T-cell (primary cell): ENCODE measurements at places on chromosomes 1 and 21.

DNA sequence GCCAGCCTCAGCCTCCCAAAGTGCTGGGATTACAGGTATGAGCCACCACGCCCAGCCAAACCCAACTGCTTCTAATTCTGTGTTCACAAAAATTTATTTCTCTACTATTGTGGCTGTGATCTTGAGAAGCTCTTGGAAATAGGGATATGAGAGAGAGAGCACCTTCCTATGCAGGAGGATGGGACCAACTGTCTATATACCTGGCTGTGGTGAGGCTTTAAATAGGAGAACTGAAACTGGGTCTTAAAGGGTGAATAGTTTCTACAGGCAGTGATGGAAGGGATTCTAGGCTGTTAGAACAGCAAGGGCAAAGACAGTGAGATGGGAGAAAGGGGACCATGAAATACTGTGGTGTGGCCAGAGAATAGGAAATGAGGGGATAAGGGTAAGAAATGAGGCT lies 8.3 kb upstream of the PTCH2 start:
- DNase-seq = no peak

GRCh38 chr1:45541193-45541592 lies 9.4 kb upstream of the AKR1A1 start:
- no peak for DNase-seq

DNA sequence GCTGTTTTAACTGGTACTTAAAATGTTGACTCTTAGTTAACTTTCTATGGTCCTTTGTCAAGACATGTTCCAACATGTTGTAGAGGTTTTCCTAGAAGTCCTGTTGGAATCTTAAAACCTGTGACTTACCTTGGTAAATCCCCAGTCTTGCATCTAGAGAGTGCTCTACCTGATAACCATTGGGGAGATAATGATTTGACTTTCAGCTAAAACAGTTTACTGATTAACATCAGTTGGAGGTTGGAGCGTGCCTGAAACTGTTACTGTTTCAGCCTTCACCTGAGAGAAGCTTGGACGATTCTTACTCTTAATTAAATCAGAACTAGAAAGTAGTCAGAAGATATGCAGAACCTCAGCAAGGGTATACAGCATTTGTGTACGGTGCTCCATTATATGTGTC lies 8.8 kb downstream of the MDM4 start:
- DNase-seq = no peak

GRCh38 chr1:230572121-230573105 lies 69.9 kb upstream of the COG2 start:
- no peak for DNase-seq

- peak; percentile 2 for DNase-seq
Measured at GRCh38 chr1:202861420-202862132, 27.4 kb downstream of the RABIF start.

GRCh38 chr1:13901597-13901996 lies 201.6 kb downstream of the PRDM2 start:
- no peak for DNase-seq

DNA sequence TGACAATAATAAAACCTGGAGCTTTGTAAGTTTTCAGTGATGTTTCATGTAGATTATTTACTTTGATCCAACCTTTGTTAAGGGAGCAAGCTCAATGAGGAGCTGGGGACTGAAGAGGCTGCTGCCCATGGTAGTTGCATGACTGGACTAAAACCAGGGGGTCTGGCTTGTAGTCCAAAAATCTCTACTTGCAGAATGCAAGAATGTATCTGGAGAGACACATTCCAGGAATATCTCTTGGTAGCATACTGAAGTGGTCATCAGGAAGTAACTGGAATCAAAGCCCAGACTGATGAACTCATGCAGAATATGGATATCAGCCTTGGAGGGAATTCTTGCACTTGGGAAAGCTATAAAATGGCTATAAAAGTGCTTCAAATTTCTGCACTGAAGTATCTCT lies 5.8 kb upstream of the KIAA0040 start:
- DNase-seq = no peak

DNA sequence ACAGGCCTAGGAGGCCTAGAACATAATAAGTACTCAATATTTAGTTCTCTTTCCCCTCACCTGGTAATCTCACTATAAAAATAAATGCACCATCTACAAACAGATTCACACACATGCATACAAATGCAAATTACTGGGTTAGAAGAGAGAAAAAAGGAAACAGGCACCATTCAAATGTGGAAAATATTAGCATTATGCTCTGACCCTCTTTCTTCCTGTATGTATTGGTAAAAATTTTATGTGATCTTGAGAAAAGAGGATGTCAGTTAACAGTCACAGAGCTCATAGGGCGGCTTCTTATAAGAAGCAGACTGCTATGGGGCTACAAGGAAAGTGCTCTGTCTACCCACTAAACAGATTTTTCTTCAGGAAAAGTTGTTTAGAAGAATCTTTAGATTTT lies 565.4 kb downstream of the LMO4 start:
- DNase-seq = no peak

DNA sequence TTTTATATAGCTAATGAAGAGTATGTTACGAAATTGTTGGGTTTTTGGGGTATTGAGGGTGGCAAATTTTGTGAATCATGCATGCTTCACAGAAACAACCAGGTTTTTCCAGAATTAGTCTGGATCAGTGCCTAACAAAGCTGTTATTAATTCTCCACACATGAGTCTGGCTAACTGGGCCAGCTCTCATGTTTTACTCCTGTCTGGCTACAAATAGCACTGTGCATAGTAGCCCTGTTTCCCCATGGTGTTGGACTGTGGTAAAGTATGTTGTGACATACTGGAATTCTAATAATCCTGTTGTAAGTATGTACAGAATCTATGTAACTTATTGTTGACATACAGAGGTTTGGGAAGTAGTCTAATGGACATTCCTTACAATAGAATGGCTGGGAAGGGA lies 35.8 kb downstream of the S100B start:
- no peak for DNase-seq

GRCh38 chr1:29703596-29704370 lies 467.5 kb downstream of the PTPRU start:
- DNase-seq = no peak

- no peak for DNase-seq
Measured at GRCh38 chr21:36166705-36167104, 10.1 kb downstream of the DOP1B start.

- DNase-seq = no peak
Measured at GRCh38 chr1:89686520-89686919, 53.6 kb downstream of the LRRC8C start.

DNA sequence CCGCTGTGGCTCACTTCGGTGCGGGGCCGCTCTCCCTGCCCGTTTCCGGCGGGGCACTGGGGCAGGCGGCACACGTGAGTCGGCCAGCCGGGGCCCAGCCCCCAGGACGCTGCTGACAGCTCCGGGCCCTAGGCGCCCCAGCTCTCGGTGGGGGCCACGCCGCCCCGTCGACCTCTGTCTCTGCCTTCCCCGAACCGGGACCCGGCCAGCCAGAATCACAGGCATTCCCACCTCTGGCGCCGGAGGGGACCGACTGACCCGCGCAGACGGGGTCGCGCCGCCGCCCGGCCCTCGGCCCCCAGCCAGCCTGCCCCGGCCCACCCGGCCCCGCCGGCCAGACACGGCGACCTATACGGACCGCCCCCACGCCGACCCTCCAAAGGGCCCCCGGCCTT lies 755 bp downstream of the SCMH1 start:
- peak; percentile 0 for DNase-seq

GRCh38 chr1:154779551-154780189 lies 90.4 kb downstream of the KCNN3 start:
- DNase-seq = no peak

- no peak for DNase-seq
Measured at GRCh38 chr21:28654406-28654805, 338.3 kb downstream of the LTN1 start.

DNA sequence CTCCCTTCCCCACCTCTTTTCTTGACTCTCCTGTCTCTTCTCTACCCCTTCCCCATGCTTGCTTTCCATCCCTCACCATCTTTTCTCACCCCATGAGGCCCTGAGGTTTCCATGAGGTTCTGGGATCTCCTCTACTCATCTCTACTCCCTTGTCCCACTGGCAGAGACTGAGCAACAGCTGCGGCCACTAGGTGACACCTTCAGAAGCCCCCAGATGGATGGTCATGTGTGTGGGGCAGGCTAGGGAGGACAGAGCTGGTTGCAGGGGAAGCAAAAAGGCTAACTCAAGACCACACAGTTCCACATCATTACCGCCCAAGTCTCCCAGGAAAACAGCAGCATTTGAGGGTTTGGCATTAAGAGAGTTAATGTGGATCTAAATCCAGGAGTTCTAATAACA lies 45.0 kb downstream of the LRRN2 start:
- DNase-seq = no peak

GRCh38 chr1:7526867-7527732 lies 244.0 kb upstream of the VAMP3 start:
- no peak for DNase-seq

- DNase-seq = no peak
Measured at GRCh38 chr1:218521414-218522169, 176.5 kb downstream of the TGFB2 start.

- DNase-seq = no peak
Measured at GRCh38 chr1:27595597-27595996, 8.3 kb downstream of the AHDC1 start.

GRCh38 chr1:187409341-187409740 lies 580.6 kb downstream of the PLA2G4A start:
- DNase-seq = no peak

- DNase-seq = no peak
Measured at GRCh38 chr1:82517586-82517985, 716.9 kb downstream of the ADGRL2 start.

DNA sequence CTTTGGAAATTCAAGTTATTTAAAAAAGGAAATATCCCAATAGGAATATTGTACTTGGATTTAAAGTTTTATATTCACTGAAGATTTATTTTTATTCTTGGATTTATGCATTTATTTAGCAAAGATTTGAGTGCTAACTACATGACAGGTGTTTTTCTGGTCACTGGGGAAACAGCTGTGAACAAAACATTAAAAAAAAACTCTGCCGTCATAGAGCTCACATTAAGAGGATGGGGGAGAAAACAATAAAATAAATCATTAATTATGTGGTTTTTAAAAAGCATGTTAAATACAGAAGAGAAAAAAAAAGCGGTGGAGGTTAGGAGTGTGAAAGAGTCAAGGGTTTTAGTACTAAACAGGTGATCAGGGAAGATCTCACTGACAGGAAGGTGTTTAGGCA lies 149.9 kb downstream of the GALNT2 start:
- DNase-seq = no peak

GRCh38 chr21:25708467-25709065 lies 26.1 kb downstream of the ATP5PF start:
- peak; percentile 32 for DNase-seq

GRCh38 chr1:53634571-53634979 lies 104.4 kb downstream of the GLIS1 start:
- DNase-seq = no peak

GRCh38 chr1:207952617-207953542 lies 42.0 kb upstream of the CD34 start:
- DNase-seq = no peak

DNA sequence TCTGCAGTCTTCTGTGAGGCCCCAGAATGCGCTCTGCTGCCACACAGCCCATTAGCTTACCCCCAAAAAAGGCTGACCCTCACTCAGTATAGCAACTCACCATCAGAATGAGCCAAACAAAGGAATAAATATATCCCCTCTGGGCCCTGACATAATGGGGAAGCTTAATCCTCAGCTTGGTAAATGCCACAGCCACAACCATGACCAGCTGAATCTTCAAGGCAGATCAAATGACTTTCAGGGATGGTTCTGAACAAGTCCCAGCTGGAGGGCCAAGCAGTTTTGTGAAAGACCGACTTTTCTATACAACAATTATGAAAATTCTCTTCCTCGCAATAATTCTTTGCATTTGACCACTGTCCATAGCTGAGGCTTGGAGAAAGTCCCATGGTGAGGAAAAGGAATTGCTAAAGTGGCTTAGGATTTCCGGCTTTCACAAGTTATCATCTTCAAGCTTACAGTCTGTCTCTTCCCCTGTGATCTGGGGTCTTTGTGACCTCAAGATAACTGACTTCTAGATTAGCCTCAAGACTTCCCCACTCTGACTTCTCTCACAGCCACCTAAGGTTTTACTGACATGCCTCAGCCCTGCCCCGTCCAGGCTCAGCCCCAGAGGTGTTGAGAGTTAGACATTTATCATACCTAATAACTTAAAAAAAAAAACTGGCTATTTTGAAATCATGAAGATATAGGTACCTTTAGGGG lies 47.8 kb upstream of the PBX1 start:
- no peak for DNase-seq

DNA sequence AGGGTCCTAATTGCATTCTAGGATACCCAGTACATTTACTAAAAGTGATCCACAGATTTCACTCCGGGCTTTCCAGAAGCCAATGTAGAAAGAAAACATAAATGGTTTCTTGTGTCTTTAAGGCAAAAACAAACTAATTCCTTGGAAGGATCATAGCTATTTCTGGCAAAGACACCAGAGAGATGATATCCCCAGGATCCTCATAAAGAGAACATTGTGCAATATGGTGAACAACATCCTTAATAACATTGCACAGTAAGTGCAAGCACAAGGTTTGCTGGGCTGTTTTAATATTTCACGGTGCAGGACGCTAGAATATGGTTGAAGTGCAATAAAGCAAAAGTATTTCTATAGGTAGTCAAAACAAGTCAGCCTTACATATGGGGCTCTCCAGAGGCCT lies 83.0 kb downstream of the NTPCR start:
- no peak for DNase-seq

DNA sequence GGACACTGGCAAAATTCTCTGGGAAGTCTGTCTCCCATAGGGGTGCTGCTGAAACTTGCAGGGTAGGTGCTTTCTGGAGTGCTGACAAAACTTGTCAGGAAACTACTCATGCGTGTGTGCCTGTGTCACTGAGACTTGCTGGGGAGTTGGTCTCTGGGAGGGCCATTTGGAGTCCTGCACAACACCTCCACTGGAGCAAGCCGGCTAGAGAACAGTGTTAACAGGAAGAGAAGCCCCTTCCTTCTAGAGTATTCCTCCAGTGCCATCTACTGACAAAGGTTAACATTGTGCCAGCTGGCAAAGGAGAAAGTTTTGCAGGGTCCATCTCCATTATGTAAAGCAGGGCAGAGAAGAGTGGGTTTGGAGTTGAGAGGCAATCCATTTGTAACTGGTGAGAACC lies 30.0 kb downstream of the ZMYM4 start:
- DNase-seq = peak; percentile 18

GRCh38 chr1:66176012-66176715 lies 357.8 kb upstream of the SGIP1 start:
- no peak for DNase-seq

- no peak for DNase-seq
Measured at GRCh38 chr1:183806675-183807074, 1.8 kb downstream of the RGL1 start.

- no peak for DNase-seq
Measured at GRCh38 chr1:150552128-150552910, 3.1 kb downstream of the ADAMTSL4 start.

- DNase-seq = no peak
Measured at GRCh38 chr1:151828921-151829320, 2.7 kb downstream of the RORC start.

GRCh38 chr1:228366062-228366865 lies 40.4 kb downstream of the TRIM11 start:
- no peak for DNase-seq

GRCh38 chr1:230242326-230242725 lies 175.3 kb downstream of the GALNT2 start:
- DNase-seq = no peak
